IMR-90 (cell line): ENCODE measurements at places on chromosomes 4 and X. TPM values are rescaled to one million over a fixed set of nuclear protein-coding genes. Genes with fewer than 3 reads are reported as not detected.

The GALNTL6 gene
- total RNA-seq = under 0.01 TPM in 1 of 2 replicates, not detected in the other

The CWH43 gene
- total RNA-seq = not detected in 2 replicates

The GLUD2 gene
- 1.4 and 1.6 TPM in 2 replicates for total RNA-seq

The MAGEB10 gene
- total RNA-seq = not detected in 2 replicates

The CBR4 gene
- total RNA-seq = 4.5 and 9.2 TPM in 2 replicates

The TKTL2 gene
- not detected in 2 replicates for total RNA-seq

The SYN1 gene
- total RNA-seq = under 0.01 TPM in 2 replicates

The FAM9C gene
- total RNA-seq = not detected in 2 replicates

The SYP gene
- total RNA-seq = under 0.01 TPM in 1 of 2 replicates, not detected in the other

The CDX4 gene
- total RNA-seq = not detected in 2 replicates

The TIGD4 gene
- not detected in 2 replicates for total RNA-seq

The ADH1C gene
- not detected in 2 replicates for total RNA-seq

The BRS3 gene
- total RNA-seq = not detected in 2 replicates

The CSAG3 gene
- total RNA-seq = not detected in 2 replicates

The ODAPH gene
- total RNA-seq = not detected in 2 replicates

The CABS1 gene
- total RNA-seq = not detected in 2 replicates

The ZNF827 gene
- total RNA-seq = 6.6 and 6.7 TPM in 2 replicates

The BCORL1 gene
- 0.28 and 0.54 TPM in 2 replicates for total RNA-seq

The USO1 gene
- total RNA-seq = 121 and 181 TPM in 2 replicates

The DNAAF6 gene
- total RNA-seq = not detected in 2 replicates

The STS gene
- total RNA-seq = 3.4 and 3.6 TPM in 2 replicates

The XK gene
- under 0.01 TPM in 2 replicates for total RNA-seq

The GPR101 gene
- not detected in 2 replicates for total RNA-seq

The SYAP1 gene
- total RNA-seq = 35.0 and 55.0 TPM in 2 replicates

The AVPR2 gene
- not detected in 2 replicates for total RNA-seq

The PIR gene
- 5.7 and 5.8 TPM in 2 replicates for total RNA-seq

The PRR32 gene
- total RNA-seq = not detected in 2 replicates

The ENOX2 gene
- total RNA-seq = 11.1 and 11.8 TPM in 2 replicates

The ASIC5 gene
- total RNA-seq = not detected in 2 replicates

The MEPE gene
- total RNA-seq = not detected in 2 replicates

The UGT2B10 gene
- not detected in 2 replicates for total RNA-seq

The RAB39B gene
- total RNA-seq = 0.54 and 0.56 TPM in 2 replicates

The GASK1B gene
- total RNA-seq = 4.1 and 6.7 TPM in 2 replicates

The PGRMC2 gene
- 13.4 and 24.4 TPM in 2 replicates for total RNA-seq

The ETDC gene
- not detected in 2 replicates for total RNA-seq

The SUV39H1 gene
- 6.6 and 7.2 TPM in 2 replicates for total RNA-seq

The DTHD1 gene
- total RNA-seq = not detected in 2 replicates

The PCSK1N gene
- not detected in 2 replicates for total RNA-seq

The ZAR1 gene
- total RNA-seq = not detected in 2 replicates

The GDPD2 gene
- not detected in 2 replicates for total RNA-seq

The SSX4 gene
- total RNA-seq = not detected in 2 replicates
